LHCN-M2 (cell line): ENCODE measurements at places on chromosomes 5 and 9.

GRCh38 chr5:163339148-163339547 is 98.2 kb upstream of the CCNG1 start:
- no peak for DNase-seq

- DNase-seq = peak; percentile 86
These were observed 19.3 kb upstream of the CAMSAP1 start for GRCh38 chr9:135926402-135927194.

DNA sequence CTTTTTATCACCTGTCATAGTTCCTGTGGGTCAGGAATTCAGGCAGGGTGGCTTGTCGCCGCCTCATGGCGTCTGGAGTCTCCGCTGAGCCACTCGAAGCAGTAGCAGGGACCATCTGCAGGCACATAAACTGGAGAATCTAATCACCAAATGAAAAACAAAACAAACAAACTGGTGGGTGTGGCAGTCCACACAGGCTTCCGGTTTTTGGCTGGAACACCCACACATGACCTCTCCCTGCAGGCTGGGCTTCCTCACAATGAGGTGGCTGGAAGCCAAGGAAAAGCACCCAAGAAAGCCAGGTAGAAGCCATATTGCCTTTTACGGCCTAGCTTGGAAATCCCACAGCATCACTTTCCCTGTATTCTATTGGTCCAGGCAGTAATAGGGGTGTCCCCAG is 197.0 kb downstream of the SYK start:
- no peak for DNase-seq

- DNase-seq = peak; percentile 82
These were observed 173.0 kb upstream of the DAPK1 start for GRCh38 chr9:87324613-87325194.

GRCh38 chr9:6272229-6272598 is 56.0 kb upstream of the TPD52L3 start:
- DNase-seq = peak; percentile 33

- DNase-seq = no peak
These were observed 58.8 kb downstream of the SLC1A1 start for GRCh38 chr9:4548811-4549725.

DNA sequence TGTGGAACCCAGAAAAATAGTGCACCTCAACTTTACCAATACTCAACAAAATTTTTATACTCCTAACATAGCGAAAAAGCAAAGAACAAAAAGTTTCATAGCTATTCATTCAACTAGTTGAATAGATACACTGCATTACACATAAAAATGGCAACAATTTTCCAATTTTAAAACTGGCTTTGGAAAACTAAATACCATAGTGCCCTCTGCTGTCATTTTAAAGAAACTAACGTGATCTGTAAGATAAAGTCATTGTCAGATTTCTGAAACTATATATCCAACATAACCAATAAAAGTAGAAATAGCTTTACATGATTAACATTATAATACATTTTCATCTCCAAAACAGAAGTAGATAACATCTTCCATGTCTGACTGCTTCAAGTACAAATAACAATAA is 31.6 kb downstream of the DTWD2 start:
- DNase-seq = peak; percentile 15

DNA sequence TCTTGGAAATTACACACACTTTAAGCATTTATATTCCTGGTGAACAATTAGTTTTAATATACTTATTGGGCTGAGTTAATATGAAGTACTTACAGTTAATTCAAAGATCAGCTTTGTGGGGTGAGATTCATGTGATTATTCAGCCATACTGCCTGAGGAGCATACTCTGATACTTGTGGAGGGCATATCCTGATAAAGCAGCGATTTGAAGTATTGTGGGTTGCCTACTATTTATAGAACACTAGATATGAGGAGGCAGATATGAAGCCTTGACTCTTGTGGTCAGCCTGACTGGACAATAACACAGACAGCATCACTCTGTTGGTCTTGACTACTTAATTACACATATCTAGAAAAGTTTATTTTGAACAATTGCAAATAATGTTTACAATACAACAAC is 27.0 kb upstream of the AGGF1 start:
- DNase-seq = no peak

DNA sequence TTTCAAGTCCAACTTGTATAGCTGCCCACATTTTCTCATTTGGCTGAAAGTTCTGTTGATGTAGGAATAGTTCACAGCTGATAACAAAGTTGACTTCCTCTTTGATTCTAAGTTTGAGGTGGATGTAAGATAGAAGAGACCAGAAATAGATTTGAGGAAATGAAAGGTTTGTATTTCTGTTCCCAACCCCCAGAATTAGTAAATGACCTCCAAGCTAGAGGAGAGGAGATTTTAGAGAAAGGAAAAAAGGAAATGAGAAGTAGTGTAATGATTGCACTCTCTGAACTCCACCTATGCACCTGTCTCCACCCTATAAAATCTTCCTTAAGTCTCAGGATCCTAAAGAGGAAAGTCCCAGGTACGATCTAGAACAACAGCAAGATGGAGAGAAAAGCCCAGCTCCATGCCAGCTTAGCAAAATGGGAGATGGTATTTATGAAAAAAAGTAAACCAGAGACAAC is 130.4 kb upstream of the POC5 start:
- DNase-seq = no peak

GRCh38 chr5:1545126-1545804 is 21.5 kb upstream of the LPCAT1 start:
- DNase-seq = no peak

DNA sequence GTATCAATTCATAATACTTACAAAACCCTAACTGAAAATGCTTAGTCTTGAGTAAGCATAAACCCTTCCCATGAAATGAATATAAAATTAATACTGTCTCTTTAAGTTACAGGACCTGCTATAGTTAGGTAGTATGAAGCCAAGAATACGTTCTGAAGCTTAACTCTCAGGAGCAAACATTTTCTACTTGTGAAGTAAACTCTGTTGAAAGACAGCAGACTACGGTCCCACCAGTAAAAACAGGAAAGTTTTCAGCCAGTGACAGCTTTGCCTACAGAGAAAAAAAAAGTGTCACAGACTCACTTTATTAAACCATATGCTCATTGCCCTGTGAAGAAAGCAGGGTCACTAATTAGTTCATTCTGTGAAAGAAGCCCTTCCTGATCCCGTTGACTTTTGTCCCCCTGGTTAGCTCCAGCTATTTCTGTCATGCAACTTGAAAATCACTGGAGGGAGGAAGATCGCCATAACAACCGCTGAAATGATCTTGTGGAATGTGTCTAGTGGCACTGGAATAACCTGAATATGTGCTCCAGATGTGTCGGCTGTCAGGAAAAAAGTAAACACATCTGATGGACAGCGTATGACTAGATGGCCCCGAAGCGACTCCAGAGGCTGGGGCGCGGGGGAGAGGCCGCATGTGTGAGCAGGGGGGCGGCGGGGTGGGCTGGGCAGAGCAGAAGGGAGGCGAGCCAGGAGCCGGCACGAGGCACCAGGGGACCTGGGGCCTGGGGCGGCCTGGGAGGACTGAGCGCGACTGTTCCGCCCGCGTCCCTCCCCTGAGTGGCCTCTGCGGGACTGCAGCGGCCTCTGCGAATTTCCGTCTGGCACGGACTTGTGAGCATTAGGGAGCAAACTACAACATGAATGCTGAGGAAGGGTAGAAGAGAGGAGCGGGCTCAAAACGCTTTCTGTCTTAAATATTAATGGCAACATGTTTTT is 41.9 kb downstream of the BNC2 start:
- DNase-seq = peak; percentile 48

DNA sequence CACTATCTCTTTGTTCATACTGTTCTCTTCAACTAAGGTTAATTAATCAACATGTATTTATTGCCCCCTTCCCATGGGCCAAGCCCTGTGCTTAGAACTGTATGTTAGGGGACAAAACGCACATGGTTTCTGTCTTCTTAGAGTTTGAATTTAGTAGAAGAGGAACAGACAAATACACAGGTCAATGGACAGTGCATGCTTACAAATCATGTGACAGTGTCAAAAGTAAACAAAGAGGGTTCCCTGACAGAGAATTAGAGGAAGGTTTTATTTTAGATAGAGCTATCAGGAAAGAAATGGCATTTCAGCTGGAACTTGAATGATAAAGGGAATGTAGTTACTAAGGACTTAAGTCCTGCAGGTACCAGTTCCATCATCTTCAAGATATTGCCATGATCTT is 145.2 kb upstream of the CCDC152 start:
- no peak for DNase-seq

DNA sequence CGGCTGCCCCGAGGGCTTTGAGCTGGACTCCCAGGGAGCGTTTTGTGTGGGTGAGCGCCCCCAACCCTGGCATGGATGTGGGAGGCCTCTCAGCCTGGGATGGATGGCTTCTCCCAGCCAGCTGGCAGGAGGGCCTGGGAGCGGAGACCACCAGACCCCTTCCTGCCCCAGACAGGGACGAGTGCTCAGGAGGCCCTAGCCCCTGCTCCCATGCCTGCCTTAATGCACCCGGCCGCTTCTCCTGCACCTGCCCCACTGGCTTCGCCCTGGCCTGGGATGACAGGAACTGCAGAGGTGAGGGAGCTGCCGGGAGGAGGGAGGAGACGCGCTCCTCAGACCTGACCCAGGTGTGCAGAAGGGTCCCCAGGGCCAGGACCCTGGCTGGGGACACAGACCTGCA is 17.4 kb upstream of the ASS1 start:
- no peak for DNase-seq
